H7 (cell line): ENCODE measurements at places on chromosomes 4 and X. TPM values are rescaled to one million over a fixed set of nuclear protein-coding genes. Genes with fewer than 3 reads are reported as not detected.

DNA sequence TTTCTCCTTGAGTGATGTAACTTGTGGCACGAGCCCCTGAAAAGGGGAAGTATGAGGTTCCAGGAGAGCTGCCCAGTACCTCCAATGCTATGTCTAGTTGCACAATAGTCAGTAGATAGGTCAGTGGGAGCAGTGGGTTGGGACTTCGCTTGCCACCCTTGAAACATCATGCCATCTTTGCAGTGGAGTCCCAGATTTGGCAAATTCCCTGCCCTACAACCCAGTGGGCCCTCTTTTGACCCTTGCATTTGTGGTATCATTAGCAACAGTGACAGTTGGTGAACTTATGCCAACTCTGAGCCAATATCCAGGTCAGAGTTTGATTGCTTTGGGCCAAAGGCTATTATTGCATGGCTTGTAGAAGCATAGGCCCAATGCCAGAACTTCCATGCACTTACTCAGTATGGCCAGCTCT, 12.3 kb downstream of the FHL1 start:
- no peak for DNase-seq

- no peak for DNase-seq
Observed at GRCh38 chr4:78706302-78706701, 69.8 kb upstream of the BMP2K start.

DNA sequence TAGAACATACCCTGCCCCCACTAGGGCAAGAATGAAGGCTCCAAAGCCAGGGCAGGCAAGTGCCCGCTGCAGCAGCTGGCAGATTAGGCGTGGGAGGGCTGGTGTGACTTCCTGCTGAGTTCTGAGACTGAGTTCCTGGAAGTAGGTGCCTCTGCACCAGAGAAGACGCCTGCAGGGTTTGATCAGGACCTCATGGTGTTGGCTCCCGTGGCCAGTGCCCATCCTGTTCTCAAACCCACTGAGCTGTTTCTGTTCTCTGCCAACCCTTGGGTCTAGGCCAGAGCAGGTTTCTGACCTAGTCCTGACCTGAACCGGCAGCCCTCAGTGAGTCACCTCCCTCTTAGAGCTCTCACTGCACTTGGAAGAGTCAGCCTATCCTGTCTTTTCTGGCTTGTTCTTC, 220.7 kb downstream of the HS6ST2 start:
- DNase-seq, result no peak

The PCDH18 gene
- 26.7 and 35.6 TPM in 2 replicates for total RNA-seq

GRCh38 chr4:185112104-185112503, 31.0 kb upstream of the SLC25A4 start:
- no peak for DNase-seq

DNA sequence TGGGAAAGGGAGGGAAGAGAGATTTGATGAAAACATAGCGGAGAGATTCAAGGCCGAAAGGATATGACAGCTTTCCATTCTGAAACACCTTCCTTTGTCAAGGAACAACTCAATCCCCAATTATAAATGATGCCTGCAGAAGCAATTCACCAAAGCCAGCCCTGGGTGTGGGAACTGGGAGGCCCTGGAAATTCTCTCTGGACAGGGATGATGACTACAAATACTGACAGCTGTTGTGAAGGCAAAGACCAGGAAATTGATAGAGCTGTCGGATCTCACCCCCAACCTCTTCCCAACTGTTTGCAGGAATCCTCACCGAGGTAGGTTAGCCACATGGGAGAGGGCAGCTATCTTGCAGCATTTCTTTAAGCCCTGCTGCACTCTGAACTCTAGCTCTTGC, 54.3 kb downstream of the CCDC149 start:
- DNase-seq, result no peak

The PGM2 gene
- total RNA-seq, result 23.7 and 31.4 TPM in 2 replicates

GRCh38 chr4:131488772-131489171, 1660.3 kb upstream of the PCDH10 start:
- no peak for DNase-seq

GRCh38 chr4:48639807-48640206, 140.3 kb downstream of the FRYL start:
- no peak for DNase-seq

The RTL9 gene
- total RNA-seq, result 0.04 and 0.07 TPM in 2 replicates

- no peak for DNase-seq
Observed at GRCh38 chr4:147488556-147488955, 7.7 kb downstream of the EDNRA start.

The MAGEA12 gene
- not detected in 2 replicates for total RNA-seq

GRCh38 chrX:97401586-97402136, 518.0 kb downstream of the RPA4 start:
- no peak for DNase-seq

- DNase-seq, result no peak
Observed at GRCh38 chr4:7358100-7358735, 76.5 kb downstream of the PSAPL1 start.

The ERVMER34-1 gene
- 3.4 and 5.1 TPM in 2 replicates for total RNA-seq

GRCh38 chrX:96743367-96744073, 58.9 kb downstream of the DIAPH2 start:
- DNase-seq, result no peak

The TMEM175 gene
- total RNA-seq, result 6.5 and 8.4 TPM in 2 replicates

The ARMCX2 gene
- total RNA-seq, result 108 and 114 TPM in 2 replicates

The NAT8L gene
- total RNA-seq, result 4.1 and 5.2 TPM in 2 replicates
